Foreskin fibroblast (primary cell): ENCODE measurements at places on chromosomes 5 and 9.

DNA sequence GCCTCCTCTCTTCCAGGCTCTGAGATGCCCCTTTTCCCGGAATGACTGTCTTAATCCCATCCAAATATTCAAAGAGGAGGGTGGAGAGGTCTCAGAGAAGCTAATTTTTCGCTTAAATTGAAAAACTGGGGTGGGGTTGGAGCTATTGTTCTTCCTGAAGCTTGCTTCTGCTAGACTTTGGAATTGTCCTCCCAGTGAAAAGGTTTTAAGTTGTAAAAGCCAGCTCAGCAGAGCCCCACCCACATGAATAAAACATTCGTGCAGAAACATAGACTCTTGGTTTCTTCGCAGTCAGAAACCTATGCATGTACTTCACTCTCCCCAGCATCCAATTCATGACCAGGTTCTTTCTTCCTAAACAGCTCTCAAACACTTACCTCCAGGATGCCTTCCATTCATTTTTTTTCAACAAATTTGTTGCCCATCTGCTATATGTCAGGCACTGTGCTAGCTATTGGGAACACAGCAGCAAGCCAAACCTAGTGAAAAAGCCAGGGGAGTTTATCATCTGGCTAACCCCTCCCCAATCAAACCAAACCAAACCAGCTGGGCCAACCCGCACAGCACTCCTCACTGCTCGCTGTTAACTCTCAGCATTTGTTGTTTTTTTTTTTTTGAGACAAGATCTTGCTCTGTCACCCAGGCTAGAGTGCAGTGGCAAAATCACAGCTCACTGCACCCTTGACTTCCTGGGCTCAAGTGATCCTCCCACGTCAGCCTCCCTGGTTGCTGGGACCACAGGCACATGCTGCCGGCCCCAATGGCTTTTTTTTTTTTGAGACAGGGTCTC, 37.9 kb upstream of the OCLN start:
- no peak for DNase-seq

GRCh38 chr5:157324237-157324636, 58.3 kb downstream of the CYFIP2 start:
- DNase-seq, result no peak

DNA sequence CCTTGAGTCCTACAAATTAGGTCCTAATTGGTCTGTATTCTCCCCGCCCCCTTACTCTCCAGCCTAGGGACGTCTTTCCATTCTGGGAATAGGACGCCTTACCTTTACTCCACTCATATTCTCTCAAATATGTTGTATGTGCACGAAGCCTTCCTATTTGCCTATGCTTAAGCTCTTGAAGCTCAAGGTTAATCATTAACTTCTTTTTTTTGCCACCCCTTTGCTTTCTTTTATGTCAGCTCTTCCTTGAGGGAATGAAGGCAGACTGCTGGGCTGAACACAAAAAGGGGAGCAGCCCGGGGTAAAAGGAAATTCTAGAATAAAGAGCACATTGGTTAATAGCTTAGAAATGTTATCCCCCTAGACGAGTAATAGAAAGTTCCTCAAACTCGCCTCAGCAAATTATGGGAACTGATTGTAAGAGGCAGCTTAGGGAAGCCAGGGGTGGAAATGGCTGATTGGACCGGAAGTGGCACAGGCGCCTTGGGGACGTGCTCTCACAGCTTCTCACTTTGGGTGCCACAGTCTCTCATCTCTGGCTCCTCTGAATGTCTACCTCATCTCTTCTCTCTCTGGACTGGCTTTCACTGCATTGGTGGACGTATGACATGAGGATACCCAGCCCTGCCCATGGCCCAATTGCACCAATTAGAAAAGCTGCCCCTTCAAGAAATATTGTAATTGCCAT, 122.3 kb upstream of the IL12B start:
- no peak for DNase-seq

GRCh38 chr5:1324301-1324700, 20.6 kb downstream of the CLPTM1L start:
- no peak for DNase-seq

GRCh38 chr9:83920469-83920926, 734 bp downstream of the KIF27 start:
- peak; percentile 69 for DNase-seq

- DNase-seq, result no peak
Observed at GRCh38 chr9:97936998-97937397, 974 bp downstream of the HEMGN start.

DNA sequence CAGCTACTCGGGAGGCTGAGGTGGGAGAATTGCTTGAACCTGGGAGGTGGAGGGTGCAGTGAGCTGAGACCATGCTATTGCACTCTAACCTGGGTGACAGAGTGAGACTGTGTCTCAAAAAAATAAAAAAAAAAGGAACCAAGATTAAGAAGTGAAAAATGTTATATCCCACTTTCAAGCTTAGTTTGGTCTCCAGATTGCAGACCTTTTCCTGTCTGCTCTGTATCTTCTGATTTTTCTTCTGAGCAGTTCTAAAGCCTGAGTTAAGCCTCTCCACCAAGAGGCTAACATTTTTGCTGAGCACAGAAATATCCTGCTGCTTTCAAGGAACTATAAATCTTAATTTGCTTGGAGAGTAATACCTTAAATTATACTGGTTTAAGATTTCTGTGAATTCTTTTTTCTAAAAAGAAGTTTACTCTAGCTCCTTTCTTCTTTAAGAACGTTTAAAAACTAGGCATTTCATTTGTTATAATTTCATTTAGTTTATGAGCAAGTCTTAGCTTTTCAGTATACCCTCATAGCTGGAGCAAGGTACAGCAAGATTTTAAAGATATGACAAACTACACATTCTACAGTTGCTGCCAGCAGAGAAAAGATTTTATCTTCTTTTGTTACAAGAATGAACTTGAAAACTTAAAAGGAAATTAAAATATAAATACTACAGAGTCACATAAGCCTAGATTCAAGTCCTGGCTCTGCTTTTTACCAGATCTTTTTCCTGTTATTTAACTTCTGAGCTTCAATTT, 55.0 kb downstream of the GARNL3 start:
- no peak for DNase-seq

GRCh38 chr5:132526974-132527564, 16.3 kb downstream of the IL5 start:
- peak; percentile 57 for DNase-seq

- no peak for DNase-seq
Observed at GRCh38 chr5:439636-440035, 3.3 kb upstream of the EXOC3 start.

- no peak for DNase-seq
Observed at GRCh38 chr5:38715696-38716095, 130.1 kb upstream of the OSMR start.

- DNase-seq, result peak; percentile 33
Observed at GRCh38 chr5:120327180-120327579, 136.9 kb upstream of the PRR16 start.

- peak; percentile 10 for DNase-seq
Observed at GRCh38 chr9:127360829-127361228, 36.1 kb upstream of the SLC2A8 start.

DNA sequence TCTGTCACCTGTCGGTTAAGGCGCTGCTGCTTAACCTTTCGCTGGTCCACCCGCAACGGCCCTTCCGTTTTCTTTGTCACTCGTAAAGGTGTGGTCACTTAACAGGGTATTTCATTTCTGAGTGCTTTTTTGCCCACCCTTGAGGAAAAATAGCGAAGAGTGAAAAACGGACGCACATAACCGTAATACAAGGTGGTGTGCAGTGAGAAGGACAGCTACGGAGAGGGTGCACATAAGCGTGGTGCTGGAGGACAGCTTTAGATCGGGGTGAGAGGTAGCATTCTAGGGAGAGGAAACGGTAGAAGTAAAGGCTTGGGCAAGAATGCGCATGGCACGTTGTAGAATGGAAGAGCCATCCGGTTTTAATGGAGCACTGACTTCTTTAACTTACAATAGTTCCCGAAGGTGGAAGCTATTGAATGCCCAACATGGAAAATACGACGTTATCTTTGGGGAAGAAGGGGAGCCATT, 761 bp downstream of the CCT5 start:
- DNase-seq, result peak; percentile 57

GRCh38 chr5:107670087-107670931, 428 bp downstream of the EFNA5 start:
- peak; percentile 72 for DNase-seq

- no peak for DNase-seq
Observed at GRCh38 chr5:145981589-145982571, 45.5 kb downstream of the SH3RF2 start.

DNA sequence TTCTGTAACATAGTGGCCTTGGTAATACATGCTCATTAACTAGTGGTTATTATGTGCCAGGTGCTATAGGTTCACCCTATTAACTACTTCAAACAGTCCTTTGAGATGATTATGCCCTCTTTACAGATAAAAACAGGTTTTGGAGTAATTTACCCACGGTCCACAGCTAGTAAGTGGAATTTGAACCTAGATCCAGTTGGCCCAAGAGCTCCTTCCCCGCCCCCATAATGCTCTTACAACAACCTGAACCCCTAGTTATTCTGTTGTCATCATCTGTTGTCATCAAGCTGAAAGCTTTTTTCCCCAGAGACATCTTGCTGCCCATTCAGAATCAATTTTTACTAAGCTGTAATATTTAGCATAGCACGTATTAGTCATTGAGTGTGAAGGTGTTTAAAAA, 23.2 kb downstream of the XPA start:
- DNase-seq, result no peak

- no peak for DNase-seq
Observed at GRCh38 chr9:89740722-89741121, 135.9 kb downstream of the GADD45G start.

DNA sequence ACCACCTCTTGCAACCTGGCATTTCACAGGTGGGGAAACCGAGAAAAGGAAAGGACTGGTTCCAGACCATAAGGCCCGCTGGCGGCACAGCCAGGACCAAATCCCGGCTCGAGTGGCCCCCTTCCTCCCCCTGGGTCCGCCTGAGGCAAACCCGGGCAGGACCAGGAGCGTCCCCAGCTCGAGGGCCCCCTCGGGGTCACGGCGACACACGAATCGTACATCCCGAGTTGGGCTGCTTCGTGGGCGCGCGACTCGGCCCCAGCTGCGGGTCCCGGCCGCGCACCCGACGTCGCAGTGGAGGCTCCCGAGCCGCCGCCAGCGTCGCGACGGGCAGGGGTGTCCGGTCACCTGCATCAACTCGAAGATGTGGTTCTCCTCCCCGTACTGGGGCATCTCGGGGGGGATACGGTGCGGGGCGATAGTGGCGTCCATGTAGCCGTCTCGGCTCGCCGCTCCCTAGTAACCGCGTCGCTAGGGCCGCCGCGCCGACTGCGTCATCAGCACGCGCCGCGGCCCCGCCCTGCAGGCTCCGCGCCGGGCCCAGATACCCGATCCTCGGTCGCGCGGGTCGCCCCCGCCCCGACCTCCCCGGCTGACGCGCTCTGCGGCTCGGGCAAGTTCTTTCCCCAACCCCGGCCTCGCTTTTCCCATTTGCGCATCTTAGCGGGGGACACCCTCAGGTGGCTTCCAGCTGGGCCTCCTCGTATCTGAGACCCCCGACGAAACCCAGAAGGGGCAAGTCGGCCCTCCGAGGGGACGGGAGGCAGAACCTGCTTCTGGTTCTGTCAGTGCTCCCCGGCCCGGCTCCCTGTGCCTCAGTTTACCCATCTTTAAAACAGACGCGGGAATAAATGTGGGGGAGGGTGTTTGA, at the start of gene AK8:
Gene AK8, minus strand, starts transcription at position 461 of the 871 bp plus-strand sequence. Its CDS starts 29 bp downstream, at position 432.
- peak; percentile 72 for DNase-seq

DNA sequence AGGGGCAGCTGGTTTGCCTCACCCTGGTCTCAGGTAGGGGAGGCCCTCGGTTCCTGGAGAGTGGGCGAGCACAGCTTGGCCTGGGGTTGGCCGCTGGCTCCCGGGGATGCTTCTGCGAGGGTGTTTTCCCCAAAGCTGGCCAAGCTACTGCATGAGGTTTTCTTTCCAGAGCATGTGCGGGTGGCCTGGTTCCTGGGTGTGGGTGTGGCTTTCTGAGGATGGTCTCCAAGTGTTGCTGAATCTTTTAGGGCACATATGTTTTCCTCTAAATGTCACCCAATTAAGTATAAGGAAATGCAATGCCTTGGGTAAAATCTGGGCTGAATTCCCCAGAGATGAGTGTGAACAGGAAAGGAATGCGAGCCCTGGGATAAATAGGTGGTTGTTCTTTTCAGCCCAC, 115.8 kb upstream of the ICE1 start:
- DNase-seq, result peak; percentile 49

- peak; percentile 49 for DNase-seq
Observed at GRCh38 chr9:76459694-76460635, 983 bp downstream of the GCNT1 start.

GRCh38 chr9:128550770-128551656, 1.4 kb upstream of the SPTAN1 start:
- no peak for DNase-seq

- no peak for DNase-seq
Observed at GRCh38 chr9:101381833-101382342, 2.9 kb downstream of the BAAT start.

DNA sequence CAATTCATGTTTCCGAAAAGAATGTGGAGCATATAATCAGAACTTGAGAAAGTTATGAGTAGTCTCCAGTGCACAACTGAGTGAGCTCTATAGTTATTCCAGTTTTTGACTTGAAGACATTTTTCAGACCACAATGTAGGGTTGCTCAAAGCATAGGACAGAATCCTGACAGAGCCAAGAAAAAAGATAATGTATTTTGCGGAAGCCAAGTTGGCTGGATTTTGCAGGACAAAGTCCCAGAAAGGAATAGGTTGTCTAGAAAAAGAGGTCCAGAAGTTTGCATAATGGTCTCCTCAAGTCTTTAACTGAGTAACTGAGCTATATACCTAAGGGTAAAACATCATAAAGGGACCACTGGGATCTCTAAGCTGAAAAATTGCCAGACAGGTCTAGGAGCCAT, 1028.0 kb downstream of the TAF11L14 start:
- no peak for DNase-seq

DNA sequence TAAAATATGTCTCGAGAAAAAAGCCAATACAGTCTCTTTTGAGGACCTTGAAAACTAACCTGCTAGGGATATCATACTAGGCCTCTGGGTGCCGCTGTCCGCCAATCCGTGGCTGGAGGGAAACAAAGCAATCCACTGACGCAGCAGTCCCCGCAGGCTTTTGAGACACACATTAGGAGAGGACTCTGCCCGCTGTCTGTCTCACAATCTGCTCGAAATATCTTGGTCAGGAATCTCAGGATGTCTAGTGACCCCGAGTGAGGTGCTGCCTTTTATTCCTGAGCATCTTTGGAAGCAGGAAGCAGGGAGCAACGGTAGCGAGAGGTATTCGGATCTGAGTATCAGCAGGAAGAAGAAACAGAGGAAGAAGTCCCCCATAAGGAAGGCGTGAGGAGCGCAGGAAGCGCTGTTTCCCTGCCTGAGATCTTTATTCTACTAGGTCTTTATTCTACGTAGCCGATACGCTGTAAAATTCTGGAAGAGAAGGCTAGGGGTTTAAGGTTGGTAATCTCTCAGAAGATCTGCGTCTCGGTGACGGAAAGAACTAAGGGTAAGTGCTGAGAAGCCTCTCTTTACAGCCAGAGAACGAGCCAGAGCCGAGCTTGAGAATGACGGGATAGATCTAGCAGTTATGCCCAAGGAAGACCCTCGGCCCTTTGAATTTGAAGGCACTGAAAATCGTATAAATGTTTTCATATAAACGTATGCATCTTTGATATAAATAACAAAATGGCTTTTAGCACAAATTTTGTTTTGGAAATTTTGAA, 4.0 kb upstream of the PCDHGA1 start:
- peak; percentile 90 for DNase-seq
